ENCODE measurements at places on chromosomes 13 and 19.

GRCh38 chr13:107252428-107252827 lies 684.5 kb upstream of the ARGLU1 start:
- DNase-seq: no peak

DNA sequence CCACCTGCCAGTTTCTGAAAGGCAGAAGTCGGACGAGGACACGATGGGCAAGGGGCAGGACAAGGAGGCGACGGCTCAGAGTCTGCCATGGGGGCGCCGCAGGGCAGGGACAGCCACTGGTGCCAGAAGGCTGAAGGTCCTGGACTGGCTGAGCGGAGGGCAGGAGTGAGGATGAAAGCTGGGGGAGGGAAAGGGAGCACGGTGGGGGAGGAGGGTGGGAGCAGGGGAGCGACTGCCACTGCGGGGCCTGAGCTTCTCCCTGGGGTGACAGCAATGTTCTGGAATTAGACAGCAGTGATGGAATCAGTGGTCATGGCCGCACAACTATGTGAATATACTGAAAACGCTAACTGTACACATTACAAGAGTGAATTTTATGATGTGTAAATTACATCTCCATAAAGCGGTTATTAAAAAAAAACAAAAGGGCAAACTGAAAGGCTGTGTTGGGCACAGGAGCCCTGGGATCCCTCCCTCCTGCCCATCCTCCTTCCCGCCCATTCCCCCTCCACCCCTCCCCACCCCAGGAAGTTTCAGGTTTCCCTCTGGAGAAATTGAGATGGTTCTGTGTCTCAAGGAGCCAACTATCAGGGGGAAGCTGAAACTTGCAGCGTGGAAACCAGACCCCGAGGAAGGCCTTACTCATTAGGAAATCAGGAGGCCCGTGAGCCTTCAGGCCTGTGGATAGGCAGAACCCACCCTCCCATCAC lies 15.9 kb downstream of the MLLT1 start:
- no peak for DNase-seq

GRCh38 chr19:2478278-2478755 lies 2.4 kb downstream of the GADD45B start:
- peak; percentile 52 for DNase-seq

DNA sequence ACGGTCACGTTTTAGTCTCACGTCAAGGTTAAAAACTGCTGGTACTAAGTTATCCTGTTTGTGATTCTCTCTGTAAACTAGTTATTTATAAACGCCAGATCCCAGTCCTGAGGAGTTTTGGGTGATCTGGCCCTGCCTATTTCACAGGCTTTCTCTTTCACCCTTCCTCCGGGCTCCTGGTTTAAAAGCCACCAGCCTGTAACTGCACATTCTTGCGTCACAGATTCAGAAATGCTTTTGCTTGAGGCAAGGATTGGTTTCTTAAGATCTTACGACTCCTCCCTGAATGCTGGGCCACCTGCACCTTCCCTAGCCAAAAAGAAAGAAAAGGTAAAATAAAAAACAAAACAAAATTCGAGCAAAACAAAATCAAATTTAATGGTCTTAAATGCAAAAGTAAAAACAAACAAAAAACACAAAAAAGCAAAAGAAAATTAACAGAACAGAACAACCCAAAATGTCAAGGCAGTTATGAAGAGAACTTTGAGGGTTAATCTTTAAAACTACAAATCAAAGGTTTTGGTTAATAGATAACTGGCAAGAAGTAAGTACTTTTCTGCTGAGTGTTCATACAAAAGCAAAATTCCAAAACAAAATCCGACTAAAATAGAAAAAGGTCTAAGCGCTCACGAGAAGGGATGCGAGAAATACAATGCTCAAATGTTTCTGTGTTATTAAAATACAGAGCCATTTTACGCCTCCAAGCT lies 18.6 kb upstream of the TIMM44 start:
- no peak for DNase-seq

DNA sequence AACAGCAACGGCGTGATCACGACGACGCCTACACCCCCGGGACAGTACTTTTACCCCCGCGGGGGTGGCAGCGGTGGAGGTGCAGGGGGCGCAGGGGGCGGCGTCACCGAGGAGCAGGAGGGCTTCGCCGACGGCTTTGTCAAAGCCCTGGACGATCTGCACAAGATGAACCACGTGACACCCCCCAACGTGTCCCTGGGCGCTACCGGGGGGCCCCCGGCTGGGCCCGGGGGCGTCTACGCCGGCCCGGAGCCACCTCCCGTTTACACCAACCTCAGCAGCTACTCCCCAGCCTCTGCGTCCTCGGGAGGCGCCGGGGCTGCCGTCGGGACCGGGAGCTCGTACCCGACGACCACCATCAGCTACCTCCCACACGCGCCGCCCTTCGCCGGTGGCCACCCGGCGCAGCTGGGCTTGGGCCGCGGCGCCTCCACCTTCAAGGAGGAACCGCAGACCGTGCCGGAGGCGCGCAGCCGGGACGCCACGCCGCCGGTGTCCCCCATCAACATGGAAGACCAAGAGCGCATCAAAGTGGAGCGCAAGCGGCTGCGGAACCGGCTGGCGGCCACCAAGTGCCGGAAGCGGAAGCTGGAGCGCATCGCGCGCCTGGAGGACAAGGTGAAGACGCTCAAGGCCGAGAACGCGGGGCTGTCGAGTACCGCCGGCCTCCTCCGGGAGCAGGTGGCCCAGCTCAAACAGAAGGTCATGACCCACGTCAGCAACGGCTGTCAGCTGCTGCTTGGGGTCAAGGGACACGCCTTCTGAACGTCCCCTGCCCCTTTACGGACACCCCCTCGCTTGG lies 966 bp downstream of the JUNB start:
- peak; percentile 71 for DNase-seq

- no peak for DNase-seq
Observed at GRCh38 chr13:26680123-26680450, 80.5 kb downstream of the GPR12 start.

GRCh38 chr19:42380155-42380554 lies 9.9 kb downstream of the CNFN start:
- no peak for DNase-seq

- DNase-seq: no peak
Observed at GRCh38 chr19:43354305-43354627, 780 bp downstream of the CD177 start.

DNA sequence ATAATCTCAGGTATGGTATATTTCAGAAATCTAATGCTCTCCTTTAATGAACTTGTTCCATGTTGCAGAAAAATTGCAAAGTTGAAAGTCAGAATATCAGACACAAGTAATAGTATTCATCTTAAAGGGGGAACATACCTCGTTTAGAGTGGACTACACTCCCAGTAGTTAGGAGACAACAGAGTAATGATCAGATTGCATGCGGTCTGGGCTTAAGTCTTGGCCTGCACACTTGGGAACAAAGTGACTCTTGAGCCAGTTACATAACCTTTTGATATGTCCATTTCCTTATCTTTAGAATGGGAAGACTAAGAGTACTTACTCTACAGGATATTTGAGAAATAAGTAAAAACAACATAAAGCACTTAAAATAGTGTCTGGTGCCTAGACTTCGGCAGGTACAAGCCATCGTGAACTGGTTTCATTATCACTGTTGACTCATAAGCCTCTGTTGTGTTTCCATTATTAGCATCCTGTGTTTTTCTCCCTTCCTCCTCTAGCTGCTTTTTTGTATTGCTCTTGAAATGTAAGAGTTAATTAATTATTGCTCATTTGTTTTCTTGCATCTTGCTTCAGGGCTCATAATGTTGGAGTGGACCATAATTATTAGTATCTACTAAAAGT lies 53.0 kb downstream of the DPY19L3 start:
- no peak for DNase-seq

DNA sequence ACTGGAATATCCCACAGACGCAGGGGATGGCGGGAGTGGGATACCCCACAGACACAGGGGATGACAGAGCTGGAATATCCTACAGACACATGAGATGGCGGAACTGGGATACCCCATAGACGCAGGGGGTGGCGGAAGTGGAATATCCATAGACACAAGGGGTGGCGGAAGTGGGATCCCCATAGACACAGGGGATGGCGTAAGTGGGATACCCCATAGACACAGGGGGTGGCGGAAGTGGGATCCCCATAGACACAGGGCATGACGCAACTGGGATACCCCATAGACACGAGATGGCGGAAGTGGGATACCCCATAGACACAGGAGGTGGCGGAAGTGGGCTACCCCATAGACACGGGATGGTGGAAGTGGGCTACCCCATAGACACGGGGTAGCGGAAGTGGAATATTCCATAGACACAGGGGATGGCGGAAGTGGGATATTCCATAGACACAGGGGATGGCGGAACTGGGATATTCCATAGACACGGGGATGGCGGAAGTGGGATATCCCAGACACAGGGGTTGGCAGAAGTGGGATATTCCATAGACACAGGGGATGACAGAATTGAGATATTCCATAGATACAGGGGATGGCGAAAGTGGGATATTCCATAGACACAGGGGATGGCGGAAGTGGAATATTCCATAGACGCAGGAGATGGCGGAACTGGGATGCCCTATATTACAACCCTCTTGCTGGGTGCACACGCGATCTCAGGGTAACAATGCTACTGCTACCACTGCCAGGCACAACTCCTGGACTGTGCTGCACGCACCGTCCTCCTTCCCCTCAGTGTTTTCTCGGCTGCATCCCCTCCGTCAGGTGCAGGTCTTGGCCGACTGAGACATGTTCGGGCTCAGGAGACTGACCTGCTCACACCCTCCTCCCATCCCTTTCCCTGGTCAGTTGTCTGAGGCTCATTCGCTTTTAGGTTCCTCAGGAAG lies 28.1 kb downstream of the ZNF787 start:
- DNase-seq: no peak

DNA sequence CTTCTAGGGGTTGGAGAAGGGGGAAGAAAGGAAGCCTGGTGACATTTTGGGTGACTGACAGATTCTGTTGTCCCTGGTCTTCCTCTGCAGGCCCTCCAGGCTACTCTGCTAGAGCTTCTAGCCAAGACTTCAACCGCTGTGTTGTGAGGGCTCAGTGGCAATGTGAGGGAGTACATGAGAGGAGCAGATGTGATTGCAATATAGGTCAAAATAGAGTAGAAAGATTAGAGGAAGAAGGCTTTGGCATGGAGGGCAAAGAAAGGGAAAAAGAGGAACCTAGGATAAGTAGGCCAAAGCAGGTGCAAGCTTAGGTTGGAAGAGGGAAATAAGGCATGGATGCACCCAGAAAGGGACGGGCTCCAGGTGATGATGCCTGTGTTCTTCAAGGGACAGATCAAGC lies 216.9 kb downstream of the RGCC start:
- DNase-seq: no peak

- no peak for DNase-seq
Observed at GRCh38 chr13:90293793-90294361, 1053.6 kb upstream of the MIR17HG start.

DNA sequence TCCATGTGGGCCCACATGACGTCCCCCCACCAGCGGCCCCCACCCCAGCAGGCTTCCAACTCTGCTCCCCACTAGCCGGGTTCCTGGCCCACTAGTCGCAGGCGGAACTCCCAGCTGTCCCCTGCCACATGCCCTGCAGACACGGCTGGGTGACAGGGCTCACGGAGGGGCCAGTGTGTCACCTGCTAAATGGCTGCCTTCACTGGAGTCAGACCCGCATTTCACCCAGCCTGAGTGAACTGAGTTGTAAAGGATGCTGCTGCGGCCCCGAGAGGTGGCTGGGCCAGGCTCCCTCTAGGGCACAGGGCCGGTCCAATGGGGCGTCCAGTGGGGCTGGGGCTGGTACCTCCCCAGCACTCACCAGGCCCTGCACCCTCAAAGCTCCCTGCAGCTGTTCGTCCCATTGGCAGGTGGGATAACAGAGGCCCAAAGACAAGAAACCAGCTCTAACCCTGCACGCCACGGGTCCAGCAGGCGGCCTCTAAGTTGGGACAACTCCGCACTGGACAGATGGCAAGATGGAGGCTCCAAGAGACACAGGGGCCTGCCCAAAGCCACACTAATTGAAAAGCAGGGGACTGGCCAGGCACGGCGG lies 3.2 kb downstream of the LMNB2 start:
- DNase-seq: no peak

DNA sequence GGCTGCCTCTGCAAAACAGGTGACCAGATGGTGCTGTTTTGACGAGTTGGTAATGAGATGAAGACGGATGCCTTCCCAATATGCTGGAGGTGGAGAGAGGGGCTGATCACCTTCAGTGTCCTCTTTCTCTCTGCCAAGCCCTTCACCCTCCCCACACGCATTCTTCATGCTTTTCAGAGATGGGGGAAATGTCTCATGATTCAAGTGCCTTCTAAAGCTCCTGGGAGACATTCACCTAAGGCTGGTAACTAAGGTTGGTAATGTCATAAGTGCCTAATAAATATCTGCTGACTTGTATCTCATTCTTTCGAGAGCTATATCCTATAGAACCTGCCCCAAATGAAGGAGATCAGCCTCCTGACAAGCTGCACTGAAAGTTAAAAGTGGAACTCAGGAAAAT lies 86.2 kb upstream of the MBNL2 start:
- no peak for DNase-seq

DNA sequence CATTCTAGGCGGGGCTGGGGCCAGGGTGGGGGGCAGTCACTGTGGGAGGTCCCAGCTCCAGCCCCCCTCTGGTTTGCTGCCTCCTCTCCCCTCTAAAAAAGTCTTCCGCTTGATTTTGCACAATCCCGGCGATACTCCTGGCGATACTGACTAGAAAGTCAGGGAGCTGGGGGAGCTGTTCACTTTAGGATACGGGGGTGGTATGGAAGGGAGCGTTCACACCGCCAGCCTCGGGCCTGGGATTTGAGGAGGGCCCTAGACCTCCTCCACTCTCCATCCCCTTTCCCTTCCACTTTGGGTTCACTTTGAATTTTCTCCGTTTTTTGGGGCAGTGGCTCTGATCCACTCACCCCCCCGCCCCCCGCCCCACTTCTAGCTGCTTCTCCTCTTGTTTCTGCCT lies 35.0 kb downstream of the KEAP1 start:
- DNase-seq: no peak

- no peak for DNase-seq
Observed at GRCh38 chr13:86324191-86324590, 525.0 kb upstream of the SLITRK6 start.

DNA sequence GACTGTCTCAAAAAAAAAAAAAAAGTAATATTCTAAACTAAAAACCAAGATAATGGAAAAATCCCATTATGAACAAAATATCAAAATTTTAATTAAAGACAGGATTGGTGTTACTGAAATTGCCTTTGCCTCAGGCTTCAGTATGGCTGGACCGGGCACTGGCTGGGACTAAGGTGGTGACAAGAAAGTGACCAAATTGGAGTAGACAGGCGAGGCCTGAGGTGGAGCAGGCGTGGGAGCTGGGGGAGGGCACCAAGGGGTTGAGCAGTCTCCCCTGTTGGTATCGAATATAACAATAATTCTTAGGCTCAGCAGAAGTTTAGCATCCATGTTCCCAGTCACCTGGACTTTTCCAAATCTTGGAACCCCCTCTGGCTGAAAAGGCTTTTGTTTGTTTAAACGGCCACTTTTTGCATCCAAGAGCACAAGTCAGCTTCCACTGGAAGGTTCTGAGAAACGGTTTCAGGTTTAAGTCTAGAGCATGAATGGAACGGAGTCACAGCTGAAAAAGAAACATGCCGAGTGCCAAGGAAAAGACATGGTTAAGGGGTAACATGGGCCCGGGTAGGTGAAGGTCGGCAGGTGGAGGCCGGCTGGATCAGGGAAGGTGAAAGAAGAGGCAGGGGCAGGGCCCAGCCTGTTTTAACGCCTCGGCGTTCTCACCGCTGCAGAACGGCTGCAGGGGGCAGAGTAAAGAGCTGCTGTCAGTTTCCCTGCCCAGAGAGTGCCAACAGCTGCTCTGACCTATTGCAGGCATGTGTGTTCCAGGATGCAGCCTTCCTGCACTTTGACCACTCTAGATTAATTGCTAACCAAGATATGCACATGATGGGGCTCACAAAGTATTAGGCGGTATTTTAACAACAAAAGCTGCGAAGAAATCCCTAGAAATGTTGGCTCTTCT lies 104.4 kb downstream of the TM9SF2 start:
- DNase-seq: peak; percentile 54

Measured in activated CD4-positive, alpha-beta T cell treated with anti-CD3 and anti-CD28 coated beads, Interleukin-2, amount 50 U/mL, for 48 hours (primary cell).